ENCODE measurements at places on chromosomes 3 and 15. TPM values are rescaled to one million over a fixed set of nuclear protein-coding genes. Genes with fewer than 3 reads are reported as not detected.

- DNase-seq = no peak
Observed at GRCh38 chr3:21411058-21411457, 340.0 kb downstream of the ZNF385D start.

DNA sequence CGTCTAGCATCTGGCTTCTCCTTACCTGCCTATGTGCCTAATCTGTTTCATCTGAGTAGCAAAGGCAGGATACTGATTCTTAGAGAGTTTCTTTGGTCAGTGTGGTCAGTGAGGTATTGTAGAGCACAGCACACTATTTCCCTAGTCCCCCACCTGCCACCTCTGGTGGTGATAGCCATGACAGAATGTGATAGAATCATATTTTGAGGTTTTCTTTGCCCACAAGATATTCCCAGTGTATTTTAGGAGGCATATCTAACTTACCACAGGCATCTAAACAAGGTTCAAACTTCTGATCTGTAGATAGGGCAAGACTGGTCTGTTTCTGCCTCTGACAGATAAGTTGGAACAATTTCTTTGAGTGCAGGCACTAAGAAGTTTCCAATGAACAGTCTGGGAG is 188.0 kb downstream of the SOX2 start:
- DNase-seq = no peak

GRCh38 chr3:180185650-180186049 is 148.9 kb upstream of the PEX5L start:
- DNase-seq = no peak

DNA sequence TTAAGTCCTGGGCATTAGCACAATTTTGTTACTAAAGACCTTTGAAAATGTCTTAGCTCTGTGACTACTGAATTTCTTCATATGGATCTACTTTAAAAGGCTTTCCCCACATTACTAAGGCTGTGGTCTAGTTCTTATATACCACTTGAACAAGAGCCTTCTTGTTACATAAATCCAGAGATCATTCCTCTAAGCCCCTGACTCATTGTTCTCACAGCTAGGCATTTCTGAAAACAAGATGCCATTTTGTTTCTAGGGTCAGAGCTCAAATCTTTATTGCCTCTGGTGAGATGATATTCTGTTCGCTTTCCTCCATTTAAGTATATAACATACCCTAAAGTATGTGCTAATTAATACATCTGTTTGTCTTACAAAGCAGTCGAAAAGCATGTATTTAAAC is 29.8 kb upstream of the LPP start:
- no peak for DNase-seq

GRCh38 chr3:197278933-197279332 is 19.5 kb downstream of the DLG1 start:
- DNase-seq = no peak

The GOLGA6L9 gene
- polyA plus RNA-seq = 30.7 TPM
